ENCODE measurements at places on chromosomes 2 and 18. TPM values are rescaled to one million over a fixed set of nuclear protein-coding genes. Genes with fewer than 3 reads are reported as not detected.

The EPB41L3 gene
- total RNA-seq: 1.7 TPM

- H3K27ac ChIP-seq: no peak overlapping the region
- no peak overlapping the region for H3K4me3 ChIP-seq
- H3K27me3 ChIP-seq: no peaks in the 10 kb centered on the region
- peaks cover 21% of the 10 kb centered on the region for H3K4me1 ChIP-seq
- H3K36me3 ChIP-seq: peaks cover 8% of the 10 kb centered on the region
Measured at GRCh38 chr2:88615822-88616221, 11.4 kb downstream of the EIF2AK3 start.

The RAPGEF4 gene
- 0.31 TPM for total RNA-seq

DNA sequence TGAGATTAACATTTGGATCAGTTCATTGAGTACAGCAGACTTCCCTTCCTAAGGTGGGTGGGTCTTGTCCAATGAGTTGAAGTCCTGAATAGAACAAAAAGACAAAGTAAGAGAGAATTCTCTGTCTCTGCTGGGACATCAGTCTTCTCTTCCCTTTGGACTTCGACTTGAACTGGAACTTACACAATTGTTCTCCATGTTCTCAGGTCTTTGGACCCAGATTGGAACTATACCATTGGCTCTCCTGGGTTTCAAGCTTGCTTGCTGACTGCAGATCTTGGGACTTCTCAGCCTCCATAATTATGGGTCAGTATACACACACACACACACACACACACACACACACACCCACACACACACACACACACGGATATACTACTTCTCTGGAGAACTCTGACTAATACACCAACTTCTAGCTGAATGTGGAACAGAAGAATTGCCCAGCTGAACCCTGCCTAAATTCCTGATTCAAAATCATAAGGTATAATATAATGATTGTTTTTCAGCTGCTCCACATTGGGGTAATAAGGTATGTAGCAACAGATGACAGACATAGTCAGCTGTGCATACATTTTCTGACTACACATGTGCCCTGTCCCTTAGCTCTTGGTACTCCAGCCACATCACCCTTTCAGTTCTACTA lies 214.0 kb downstream of the TGIF1 start:
- H3K4me3 ChIP-seq: no peak overlapping the region
- H3K27ac ChIP-seq: no peak overlapping the region
- no peak for DNase-seq
- peaks cover 49% of the 10 kb centered on the region for H3K4me1 ChIP-seq
- peaks cover 2% of the 10 kb centered on the region for H3K36me3 ChIP-seq

The KCNIP3 gene
- not detected for total RNA-seq

DNA sequence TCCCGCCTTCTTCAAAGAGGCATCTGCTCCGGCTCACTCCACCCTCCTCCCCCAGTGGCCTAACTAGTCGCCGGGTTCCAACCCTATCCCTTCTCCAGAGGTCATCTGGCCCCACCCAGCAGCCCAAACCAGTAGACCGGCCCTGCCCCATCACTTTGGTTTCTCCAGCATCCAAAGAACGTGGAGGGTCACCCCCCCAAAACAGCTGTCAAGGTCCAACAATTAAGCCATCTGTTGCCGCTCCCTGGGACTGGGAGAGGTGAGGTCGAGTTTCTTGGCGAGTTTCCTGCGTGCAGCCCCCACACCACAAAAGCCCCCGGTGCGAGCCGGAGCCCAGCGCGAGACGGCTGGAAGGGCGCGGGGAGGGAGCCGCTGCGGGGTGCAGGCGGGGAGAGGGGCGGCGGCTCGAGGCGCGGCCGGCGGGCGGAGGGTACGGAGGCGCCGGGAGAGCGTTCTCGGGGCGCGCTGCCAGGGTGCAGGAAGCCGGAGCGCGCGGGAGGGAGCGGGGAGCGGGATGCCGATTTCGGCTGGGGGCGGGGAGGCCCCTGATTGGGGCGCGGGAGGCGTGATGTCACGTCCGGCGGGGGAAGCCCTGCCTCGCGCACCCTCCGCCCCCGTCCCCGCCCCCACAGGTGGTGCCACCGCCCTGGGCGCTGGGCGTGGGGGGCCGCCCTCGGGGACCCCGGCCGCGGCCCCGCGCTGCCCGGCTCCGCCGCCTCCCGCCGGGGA lies 571 bp upstream of the GPC1 start:
- H3K4me1 ChIP-seq: no peaks in the 10 kb centered on the region
- H3K4me3 ChIP-seq: peak overlapping the region; percentile 83
- peak overlapping the region; percentile 61 for H3K27ac ChIP-seq
- H3K27me3 ChIP-seq: peaks cover 13% of the 10 kb centered on the region

The NAT8 gene
- not detected for total RNA-seq

The FLACC1 gene
- total RNA-seq: 1.1 TPM

- no peak overlapping the region for H3K4me3 ChIP-seq
- no peaks in the 10 kb centered on the region for H3K4me1 ChIP-seq
- H3K27me3 ChIP-seq: peaks cover 5% of the 10 kb centered on the region
- no peaks in the 10 kb centered on the region for H3K36me3 ChIP-seq
- no peak for DNase-seq
- no peak overlapping the region for H3K27ac ChIP-seq
Measured at GRCh38 chr18:2415656-2416055, 155.6 kb downstream of the METTL4 start.

The CMPK2 gene
- total RNA-seq: 7.4 TPM

DNA sequence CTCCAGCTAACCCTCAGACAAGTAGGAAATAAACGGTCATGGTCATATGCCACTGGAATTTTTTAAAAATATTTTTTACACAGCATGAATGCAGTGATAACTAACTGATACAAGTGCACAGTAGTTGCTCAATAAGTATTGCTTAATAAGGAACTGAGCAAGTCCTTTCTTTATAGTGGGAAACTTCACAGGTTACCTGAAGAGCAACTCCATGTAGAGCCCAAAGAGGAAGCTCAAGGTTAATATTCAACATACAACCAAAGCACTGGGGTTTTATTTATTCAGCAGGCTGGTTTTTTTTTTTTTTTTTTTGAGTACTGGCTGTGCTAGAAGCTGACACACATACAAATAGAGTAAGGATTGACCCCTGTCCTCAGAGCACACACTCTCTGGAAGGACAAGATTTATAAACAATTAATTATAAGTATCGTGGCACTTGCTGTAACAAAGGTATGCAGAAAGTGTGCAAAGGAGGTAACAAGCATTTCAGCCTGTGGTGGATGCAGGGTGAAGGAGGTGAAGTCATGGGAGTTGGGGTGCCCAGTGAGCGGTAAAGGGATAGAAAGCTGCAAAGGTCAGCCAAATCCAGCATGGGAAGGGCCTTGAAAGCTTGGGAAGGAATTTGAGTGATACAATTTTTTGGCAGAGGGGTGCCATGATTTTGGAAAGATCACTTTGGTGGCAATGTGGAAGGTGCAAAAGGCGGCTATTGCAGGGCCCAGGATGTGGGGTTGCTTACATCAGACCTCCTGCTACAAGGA lies 52.7 kb downstream of the ATOH8 start:
- H3K36me3 ChIP-seq: no peaks in the 10 kb centered on the region
- no peak overlapping the region for H3K27ac ChIP-seq
- H3K27me3 ChIP-seq: peaks cover 18% of the 10 kb centered on the region
- peaks cover 13% of the 10 kb centered on the region for H3K4me1 ChIP-seq

DNA sequence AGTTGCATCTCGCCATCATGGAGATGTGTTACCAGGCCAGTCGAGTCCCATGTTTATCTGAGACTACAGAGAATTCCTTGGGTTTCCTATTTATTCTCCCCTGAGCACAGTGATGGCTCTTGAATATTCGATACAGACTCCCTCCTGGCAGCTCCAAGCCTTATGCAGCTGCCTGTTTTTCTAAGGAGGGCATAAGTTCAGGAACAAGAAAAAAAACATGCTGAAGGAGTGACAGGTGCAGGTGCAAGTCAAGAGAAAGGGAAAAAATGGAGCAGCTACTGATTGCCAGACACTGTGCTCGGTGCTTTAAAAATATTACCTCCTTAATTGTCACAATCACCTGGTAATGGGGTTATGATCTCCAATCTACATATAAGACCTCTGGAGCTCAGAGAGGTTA lies 177.2 kb upstream of the DPP10 start:
- peaks cover 2% of the 10 kb centered on the region for H3K27me3 ChIP-seq
- H3K4me3 ChIP-seq: no peak overlapping the region
- no peak for DNase-seq
- no peaks in the 10 kb centered on the region for H3K4me1 ChIP-seq
- no peak overlapping the region for H3K27ac ChIP-seq

GRCh38 chr2:66170744-66171330 lies 264.1 kb upstream of the MEIS1 start:
- H3K4me3 ChIP-seq: no peak overlapping the region
- no peak for DNase-seq
- H3K4me1 ChIP-seq: no peaks in the 10 kb centered on the region
- H3K36me3 ChIP-seq: no peaks in the 10 kb centered on the region
- no peaks in the 10 kb centered on the region for H3K27me3 ChIP-seq

- H3K4me3 ChIP-seq: no peak overlapping the region
- no peaks in the 10 kb centered on the region for H3K4me1 ChIP-seq
- no peaks in the 10 kb centered on the region for H3K36me3 ChIP-seq
- no peaks in the 10 kb centered on the region for H3K27me3 ChIP-seq
- no peak overlapping the region for H3K27ac ChIP-seq
Measured at GRCh38 chr18:53531187-53531586, 693.3 kb downstream of the MBD2 start.

The ALPG gene
- total RNA-seq: not detected

The KLHL29 gene
- total RNA-seq: 3.3 TPM

The HOXD12 gene
- not detected for total RNA-seq

The ABI2 gene
- total RNA-seq: 32.3 TPM

- H3K27me3 ChIP-seq: peaks cover 4% of the 10 kb centered on the region
- no peak overlapping the region for H3K4me3 ChIP-seq
- no peaks in the 10 kb centered on the region for H3K36me3 ChIP-seq
- peaks cover 22% of the 10 kb centered on the region for H3K4me1 ChIP-seq
- no peak for DNase-seq
Measured at GRCh38 chr18:73954268-73954667, 193.4 kb downstream of the FBXO15 start.

The EMILIN1 gene
- 1.5 TPM for total RNA-seq

GRCh38 chr2:219954331-219954730 lies 326.9 kb downstream of the SLC4A3 start:
- no peaks in the 10 kb centered on the region for H3K36me3 ChIP-seq
- no peaks in the 10 kb centered on the region for H3K27me3 ChIP-seq
- DNase-seq: no peak
- no peak overlapping the region for H3K4me3 ChIP-seq

The FOXI3 gene
- not detected for total RNA-seq

DNA sequence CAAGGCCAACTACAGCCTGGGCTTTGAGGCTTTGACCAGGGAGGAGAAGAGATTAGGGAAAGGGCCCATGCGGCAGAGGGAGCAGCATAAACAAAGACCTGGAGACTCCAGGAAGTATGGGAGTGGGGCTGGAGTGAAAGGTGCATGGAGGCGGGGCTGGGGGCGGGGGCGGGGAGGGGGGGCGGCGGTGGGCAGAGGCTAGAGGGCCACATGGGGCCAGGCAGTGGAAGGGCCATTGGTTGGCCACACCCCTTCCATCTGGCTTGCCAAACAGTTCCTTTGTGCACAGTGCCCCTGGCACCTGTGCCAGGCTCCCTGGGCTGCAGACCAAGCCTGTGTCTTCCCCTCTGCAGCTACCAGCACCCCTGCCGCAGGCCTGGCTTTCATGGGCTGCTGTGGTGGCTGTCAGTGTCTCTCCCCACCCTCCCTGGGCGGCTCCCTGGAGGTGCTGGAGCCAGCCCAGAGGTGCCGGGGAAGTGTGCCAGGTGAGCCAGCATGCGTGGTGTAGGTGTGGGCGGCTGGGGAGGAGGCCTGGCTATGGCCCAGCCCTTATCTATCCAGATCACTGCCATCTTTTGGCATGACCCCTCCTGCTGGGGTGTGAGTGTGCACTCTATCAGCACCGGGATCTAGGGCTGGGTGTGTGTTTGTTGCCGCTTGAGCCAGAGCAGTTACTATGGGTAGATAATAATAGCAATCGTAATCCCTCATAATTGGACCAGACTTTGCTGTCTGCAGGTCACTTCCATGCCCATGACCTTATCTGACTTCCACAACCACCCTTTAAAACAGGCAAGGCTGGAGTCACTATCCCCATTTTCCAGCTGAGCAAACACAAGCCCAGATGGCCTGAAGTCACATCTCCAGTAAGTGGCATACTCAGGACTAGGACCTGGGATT lies 30.5 kb downstream of the DNMT3A start:
- H3K27me3 ChIP-seq: no peaks in the 10 kb centered on the region
- no peak for DNase-seq
- peak overlapping the region; percentile 10 for H3K4me3 ChIP-seq

DNA sequence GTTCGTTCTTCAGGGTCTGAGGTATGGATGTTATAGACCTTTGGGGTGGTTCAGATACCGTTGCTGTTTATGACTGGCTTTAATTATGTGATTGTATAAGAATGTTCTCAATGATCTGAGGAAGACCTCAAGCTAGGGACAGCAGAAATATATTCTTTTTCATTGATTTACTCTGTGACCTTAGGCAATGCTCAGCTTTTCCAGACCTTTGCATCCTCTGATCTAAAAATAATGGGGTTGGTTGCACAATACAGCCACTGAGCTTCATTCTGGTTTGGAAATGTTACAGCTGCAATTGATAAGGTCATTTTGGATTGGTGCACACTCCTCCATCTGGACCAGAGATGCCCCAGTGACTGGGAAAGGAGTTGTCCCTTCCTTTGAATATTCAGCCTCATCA lies 17.2 kb upstream of the CABYR start:
- no peaks in the 10 kb centered on the region for H3K27me3 ChIP-seq
- peaks cover 34% of the 10 kb centered on the region for H3K36me3 ChIP-seq
- no peak for DNase-seq
- no peak overlapping the region for H3K27ac ChIP-seq
- H3K4me3 ChIP-seq: no peak overlapping the region
- peaks cover 13% of the 10 kb centered on the region for H3K4me1 ChIP-seq

GRCh38 chr18:45764000-45764686 lies 40.2 kb downstream of the SLC14A1 start:
- no peak for DNase-seq
- H3K27me3 ChIP-seq: peaks cover 22% of the 10 kb centered on the region
- H3K27ac ChIP-seq: no peak overlapping the region
- no peaks in the 10 kb centered on the region for H3K4me1 ChIP-seq

GRCh38 chr2:60530660-60531281 lies 22.7 kb downstream of the BCL11A start:
- H3K4me3 ChIP-seq: no peak overlapping the region
- peaks cover 25% of the 10 kb centered on the region for H3K27me3 ChIP-seq
- H3K4me1 ChIP-seq: no peaks in the 10 kb centered on the region
- no peaks in the 10 kb centered on the region for H3K36me3 ChIP-seq

GRCh38 chr18:26556573-26556972 lies 8.2 kb upstream of the KCTD1 start:
- peaks cover 2% of the 10 kb centered on the region for H3K4me1 ChIP-seq
- no peaks in the 10 kb centered on the region for H3K36me3 ChIP-seq
- peaks cover 48% of the 10 kb centered on the region for H3K27me3 ChIP-seq
- no peak overlapping the region for H3K4me3 ChIP-seq

DNA sequence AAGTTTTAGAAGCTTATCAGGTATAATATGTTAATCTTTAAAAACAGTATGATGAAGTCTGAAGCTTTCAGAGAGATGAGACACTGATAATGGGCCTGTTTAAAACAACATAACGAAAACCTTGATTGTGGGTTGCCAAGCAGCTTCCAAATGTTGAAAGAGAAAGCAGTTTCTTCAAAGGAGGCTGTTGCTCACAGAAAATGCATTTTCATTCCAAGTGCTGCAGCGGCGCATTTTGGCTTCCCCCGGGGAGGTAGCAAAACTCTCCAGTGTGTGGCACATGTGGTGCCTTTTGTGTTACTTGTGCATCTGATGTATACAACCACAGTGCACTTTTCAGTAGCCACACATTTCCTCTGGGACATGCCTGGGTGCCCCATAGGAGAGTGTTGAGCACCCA lies 66.1 kb downstream of the TMEFF2 start:
- H3K27ac ChIP-seq: no peak overlapping the region
- peaks cover 3% of the 10 kb centered on the region for H3K27me3 ChIP-seq
- H3K4me1 ChIP-seq: no peaks in the 10 kb centered on the region
- no peaks in the 10 kb centered on the region for H3K36me3 ChIP-seq
- H3K4me3 ChIP-seq: no peak overlapping the region
